G401 (cell line): ENCODE measurements at places on chromosomes 7 and 10.

DNA sequence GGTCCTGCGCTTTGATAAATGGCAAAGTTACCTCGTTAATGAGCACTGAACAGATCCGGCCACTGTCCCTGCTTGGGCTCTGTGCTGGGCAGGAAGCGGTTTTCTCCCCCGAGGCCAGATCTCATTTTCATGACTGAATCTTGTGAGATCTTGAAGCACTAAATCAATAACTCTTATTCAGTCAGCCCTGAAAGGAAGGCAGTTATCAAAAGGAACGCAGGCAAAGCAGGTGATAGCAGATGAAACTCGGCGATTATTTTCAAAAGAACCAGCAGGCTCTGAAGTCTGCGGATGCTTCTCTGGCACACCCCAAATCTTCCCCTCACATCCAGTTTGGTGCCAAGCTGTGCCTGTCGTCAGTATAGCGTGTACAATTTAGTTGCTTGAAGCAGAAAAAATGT, 228.7 kb downstream of the BAMBI start:
- no peak for DNase-seq

GRCh38 chr7:94095316-94096009, 91.3 kb upstream of the BET1 start:
- no peak for DNase-seq

DNA sequence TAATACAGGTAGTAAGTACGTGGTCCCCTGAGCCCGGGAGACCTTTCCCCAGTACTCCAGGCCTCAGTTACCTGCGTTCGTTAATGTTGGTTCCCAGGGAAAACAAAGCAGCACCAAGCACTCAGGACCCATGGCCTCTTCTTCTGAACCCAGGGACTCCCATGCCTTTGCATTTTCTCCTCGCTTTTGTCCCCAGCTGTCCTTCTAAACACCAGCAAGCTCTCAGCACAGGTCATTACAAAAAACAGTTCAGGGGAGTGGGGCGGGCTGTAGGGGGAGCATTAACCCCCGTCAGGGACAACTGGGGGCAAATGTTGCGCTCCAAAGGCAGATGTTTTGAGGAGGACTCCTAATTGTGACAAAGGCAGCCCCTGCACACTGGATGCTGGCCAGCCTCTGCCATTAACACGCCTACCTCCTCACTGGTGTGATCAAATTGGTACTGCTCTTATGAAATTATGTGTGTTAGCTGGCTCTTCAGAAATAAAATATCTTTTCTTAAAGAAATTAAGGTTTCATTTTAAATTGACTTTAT, 80.5 kb upstream of the LRGUK start:
- DNase-seq, result no peak

DNA sequence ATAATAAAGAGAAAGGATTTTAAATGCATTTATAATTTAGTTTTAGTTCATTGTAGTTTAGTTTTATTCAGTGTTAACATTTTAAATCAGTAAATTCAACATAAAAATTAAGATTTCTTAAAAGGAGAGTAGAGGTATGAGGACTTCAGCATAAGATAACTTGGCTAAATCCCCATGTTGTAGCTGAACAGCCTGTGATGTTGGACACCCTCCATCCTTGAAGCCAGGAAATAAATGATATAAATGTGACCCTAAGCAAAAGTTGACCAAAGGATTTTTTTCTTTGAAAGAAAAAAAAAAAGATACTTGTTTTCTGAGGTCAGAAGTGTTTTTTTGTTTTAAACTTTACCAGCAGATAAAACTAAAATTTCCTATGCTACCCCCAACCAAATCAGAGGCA, 48.7 kb downstream of the GNAI1 start:
- DNase-seq, result peak; percentile 50

DNA sequence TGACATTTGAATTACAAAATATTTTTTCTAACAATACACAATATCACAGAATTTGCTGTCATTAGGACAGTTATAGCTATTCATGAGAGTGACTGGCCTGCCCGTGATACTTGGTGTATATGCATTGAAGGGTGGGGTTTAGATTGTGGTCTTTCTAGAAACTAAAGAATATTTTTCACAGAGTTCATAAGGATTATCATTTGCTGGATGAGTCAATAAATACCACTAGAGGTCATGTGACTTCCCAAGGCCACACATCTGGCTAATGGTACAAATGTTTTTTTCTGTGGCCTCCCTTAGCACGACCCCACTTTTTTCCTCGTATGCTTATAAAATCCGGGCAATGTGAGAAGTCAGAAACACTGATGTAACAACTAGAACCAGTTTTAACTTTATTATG, 5.2 kb downstream of the OPTN start:
- DNase-seq, result no peak

DNA sequence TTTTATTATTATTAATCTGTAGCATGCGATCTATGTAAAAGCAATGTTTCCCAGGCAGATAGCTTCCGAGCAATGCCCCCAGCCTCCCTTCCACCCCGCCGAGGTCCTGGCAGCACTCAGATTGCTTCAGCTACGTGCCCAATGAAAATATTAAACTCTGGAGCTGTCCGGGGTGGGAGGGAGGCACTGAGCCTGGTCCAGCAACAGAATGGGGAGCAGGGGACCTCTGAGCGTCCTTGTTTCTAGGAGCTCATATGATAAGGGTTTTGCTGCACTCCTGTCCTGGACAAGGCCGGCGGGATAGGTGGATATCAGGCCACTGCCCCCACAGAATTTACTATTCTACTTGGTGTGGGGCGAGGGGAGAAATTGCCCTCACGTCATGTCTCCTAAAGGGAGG, 44.5 kb upstream of the CDK1 start:
- no peak for DNase-seq
